Foreskin fibroblast (primary cell): ENCODE measurements at places on chromosomes 6 and 20.

DNA sequence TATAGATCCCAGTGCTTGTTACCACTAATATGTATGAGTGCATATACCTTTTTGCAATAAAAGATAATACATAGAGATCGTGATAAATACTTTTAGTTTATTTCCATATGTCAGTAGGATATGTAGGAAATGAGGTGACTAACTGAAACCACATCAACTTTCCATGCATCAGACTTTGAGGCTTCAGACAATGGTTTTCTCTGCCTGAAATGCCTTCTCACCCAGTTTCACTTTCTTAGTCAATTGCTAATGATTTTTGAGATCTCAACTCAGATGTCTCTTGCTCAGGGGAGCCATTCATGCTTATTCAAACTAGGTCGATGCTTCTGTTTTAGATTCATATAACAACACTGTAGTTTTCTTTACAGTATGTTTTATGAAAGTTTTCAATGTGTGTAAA is 626.6 kb upstream of the ADGRB3 start:
- peak; percentile 49 for DNase-seq

DNA sequence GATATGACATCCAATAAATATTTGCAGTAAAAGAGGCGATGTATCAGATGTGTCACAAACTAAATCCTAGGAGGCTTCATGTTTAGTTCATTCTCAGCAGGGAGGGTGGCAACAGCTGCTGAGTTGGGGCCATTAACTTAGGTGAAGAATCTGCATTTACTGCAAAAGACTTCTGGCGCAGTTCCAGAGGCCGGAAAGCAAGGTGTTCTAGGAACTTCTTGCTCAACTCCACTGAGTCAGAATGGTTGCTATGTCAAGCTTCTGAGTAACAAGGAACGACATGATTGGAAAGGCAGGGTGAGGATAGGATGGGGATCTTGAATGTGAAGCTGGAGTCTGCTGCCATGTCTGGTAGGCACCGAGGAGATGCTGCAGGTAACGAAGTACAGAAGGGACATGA is 11.7 kb downstream of the ADNP start:
- peak; percentile 78 for DNase-seq

DNA sequence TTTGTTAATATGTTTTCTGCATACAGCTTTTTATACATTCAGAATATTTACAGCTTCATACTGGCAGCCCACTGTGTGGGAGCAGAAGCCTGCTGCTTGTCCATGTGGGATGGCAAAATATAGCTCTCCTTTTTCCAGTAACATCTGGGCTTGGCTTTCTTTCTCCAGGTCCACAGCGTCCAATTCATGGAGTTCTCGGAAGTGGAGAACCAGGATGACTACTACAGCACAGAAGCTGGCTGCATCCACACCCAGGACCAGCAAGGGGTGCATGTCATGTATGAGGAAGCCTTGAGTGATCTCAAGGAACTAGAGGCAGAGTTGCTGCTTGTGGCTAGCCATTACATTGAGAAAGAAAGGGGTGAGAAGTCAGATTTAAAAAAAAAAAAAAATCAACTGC is 143.1 kb downstream of the CD164 start:
- no peak for DNase-seq

DNA sequence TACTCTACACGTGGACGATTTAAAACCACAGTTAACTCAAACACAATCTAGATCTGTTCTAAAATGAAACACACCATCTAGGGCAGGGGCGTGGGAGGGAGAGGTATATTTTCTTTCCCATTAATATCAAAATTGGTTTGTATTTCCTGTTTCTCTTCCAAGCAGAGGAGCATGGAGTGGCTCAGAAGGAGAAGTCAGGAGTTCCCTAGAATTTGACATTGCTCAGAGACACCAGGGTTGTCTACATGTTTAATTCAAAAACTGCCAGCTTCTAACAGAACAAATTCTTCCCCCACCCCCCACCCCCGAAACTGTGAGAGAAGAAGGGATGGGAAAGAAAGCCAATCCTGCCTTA is 2.3 kb downstream of the PREX1 start:
- no peak for DNase-seq

DNA sequence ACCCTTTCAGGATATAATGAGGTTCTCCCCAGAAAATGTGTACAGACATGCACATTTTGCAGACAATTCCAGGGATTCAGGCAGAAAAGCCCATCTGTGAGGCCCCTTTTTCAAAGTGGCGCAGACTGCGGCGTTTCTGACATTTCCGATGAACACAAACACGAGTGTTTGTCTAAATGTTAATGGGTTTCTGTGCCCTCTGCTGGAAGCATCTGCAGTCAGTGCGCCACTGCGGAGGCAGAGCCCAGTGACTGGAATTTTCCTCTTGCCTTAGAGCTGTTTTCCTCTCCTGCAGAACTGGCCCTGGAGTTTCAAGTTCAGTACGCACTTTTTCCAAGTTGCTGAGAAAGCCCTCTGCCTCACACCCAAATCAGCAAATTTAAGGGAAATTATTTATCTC is 15.3 kb downstream of the ANKRD60 start:
- peak; percentile 60 for DNase-seq

DNA sequence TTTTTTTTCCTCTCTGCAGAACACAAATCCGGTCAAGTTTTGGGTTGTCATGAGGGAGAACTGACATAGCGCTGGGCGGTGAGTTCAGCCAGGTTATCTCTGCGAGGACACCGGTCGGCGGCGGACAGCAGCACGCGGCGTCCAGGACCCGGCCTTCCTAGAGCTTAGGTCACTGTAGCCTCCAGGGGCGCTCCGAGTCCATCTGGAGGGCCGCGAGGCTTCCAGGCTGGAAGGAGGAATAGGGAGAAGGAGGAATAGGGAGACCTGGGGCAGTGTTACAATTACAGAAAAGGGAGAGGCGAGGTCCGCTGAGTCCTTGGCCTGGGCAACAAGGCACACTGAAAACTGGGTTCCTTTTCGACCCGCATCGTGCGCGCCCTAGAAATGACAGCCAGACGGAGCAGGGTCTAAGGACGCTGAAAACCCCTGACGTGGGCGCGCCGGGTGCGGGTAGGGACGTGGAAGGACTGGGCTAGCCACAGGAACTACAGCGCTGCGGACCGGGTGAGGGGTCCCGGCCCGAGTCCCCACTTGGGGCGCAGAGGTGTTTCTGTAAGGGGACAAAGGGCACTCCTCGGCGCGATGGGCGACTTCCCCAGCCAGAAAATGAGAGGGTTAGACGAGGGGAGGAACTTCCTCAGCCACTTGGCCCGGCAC is 536 bp upstream of the FNDC1 start:
- DNase-seq = peak; percentile 79

DNA sequence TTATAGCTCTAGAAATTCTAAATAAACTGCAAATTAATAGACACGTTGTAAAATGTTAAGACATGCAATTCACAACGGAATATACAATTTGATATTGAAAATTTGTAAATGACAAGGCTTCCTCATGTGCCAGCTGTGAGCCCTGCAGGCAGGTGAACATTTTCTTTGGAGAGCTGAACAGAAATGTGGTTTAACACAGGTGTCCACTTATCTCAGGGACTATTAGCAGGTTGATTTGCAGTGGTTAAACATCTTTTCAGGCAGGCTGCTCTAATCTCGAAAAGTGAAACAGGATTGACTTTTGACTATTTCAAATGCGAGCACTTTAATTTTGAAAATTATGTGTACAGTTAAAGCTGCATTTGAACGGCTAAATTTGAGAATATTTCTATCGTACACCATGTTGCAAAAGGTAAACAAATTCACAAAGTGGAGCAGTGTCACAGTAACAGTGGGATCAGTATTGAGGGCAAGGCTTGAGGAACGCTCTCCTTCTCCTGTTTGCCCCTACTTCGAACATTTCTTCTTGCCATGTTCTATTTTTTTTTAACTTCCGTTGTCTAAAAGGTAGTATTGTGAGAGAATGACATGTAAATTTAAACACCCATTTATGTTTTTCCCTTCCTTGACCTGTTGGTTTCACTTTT is 210.8 kb downstream of the CDKAL1 start:
- DNase-seq = no peak

DNA sequence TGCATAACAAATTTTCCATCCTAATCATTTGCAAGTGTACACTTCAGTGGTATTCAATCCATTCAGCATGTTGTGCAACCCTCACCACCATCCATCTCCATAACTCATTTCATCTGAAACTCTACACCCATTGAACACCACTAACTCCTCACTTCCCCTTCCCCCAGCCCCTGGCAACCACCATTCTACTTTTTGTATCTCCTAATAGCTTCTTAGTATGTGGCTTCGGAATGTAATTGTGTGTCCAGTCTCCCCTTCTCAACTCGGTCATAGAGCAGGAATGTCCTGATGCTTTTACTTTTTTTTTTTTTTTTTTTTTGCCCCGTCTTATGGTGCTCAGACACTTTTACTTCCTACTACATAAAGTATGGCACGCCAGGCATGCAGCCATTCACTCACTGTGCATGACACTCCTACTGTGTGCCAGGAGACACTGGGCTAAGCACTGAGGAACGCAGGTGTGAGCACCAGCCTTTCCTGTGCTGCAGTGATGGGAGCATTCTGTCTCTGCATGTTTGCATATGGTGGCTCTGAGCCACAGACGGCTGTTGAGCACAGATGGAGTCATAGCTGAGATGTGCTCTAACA is 15.3 kb downstream of the HCK start:
- peak; percentile 90 for DNase-seq

DNA sequence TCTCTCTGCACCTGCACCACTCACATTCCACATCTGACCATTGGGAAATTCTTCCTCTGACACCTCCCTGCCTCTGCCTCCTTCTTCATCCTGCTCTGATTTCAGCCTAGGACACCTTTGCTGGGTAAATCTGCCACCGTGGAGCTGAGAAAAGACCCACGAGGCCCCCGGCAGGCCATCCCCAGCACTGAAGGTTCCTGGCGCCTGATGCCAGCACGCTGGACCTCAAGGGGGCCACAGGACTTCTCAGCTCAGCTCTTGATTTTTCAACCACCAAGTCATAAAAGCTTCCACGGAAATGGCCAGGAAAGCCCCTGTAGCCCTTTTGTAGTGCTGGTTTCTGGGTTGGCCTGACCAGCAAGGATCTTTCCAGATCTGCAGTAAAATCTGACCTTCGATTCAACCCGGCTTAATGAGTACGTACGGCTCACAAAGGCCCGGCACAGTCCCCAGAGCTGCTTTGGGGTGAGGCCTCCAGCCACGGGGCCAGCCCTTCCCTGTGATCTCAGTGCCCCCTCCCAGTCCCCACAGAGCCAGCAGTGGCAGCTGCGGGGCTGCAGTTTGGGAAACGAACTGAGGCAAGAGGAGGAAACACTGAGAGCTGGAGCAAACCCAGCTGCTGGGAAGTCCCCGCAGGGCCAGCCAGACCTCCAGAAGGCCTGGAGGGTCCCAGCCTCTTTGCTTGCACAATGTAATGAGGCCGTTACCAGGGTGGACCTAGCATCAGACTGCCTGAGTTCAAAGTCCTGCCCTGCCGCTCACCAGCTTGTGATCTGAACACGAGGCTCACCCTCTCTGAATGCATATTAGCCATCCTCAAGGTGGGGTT is 157.5 kb downstream of the BMP7 start:
- no peak for DNase-seq

DNA sequence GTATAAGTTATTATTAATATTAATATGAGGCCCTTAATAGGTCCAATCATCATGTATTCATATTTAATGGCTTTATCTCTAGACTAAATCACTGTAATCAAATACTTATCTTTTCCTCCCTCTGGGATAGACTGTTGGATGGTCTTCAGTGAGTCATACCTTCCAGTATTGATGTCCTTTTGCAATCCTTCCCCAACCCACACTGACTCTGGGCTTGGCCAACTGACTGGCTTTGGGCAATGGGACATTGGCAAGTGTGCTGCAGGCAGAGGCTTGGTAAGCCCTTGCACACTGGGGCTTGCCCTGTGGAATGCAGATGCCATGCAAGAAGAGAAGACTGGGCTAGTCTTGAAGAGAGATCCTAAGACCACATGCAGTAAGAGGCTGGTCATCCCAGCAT is 136.6 kb downstream of the CCDC170 start:
- DNase-seq = no peak

GRCh38 chr20:4192378-4193068 is 177.2 kb upstream of the RNF24 start:
- DNase-seq = peak; percentile 14
